Hair follicular keratinocyte (primary cell): ENCODE measurements at places on chromosomes 6 and 20. TPM values are rescaled to one million over a fixed set of nuclear protein-coding genes. Genes with fewer than 3 reads are reported as not detected.

FERMT1 gene
- 98.4 and 202 TPM in 2 replicates for total RNA-seq

ANKRD6 gene
- total RNA-seq, result 4.7 and 6.1 TPM in 2 replicates

DDAH2 gene
- 9.5 and 16.1 TPM in 2 replicates for total RNA-seq

SYCP2 gene
- 0.04 and 0.16 TPM in 2 replicates for total RNA-seq

ISM1 gene
- total RNA-seq, result 1.0 and 4.4 TPM in 2 replicates

PLAGL1 gene
- total RNA-seq, result 0.62 and 3.6 TPM in 2 replicates

SCAF8 gene
- 15.7 and 18.1 TPM in 2 replicates for total RNA-seq

WASF1 gene
- total RNA-seq, result 19.5 and 24.6 TPM in 2 replicates

PI16 gene
- not detected in 2 replicates for total RNA-seq

FLRT3 gene
- total RNA-seq, result 38.8 and 72.3 TPM in 2 replicates

KIF25 gene
- not detected in 2 replicates for total RNA-seq

ZNF391 gene
- total RNA-seq, result 1.2 and 2.5 TPM in 2 replicates

GABRR1 gene
- not detected in 2 replicates for total RNA-seq

RCAN2 gene
- 0.23 TPM in 1 of 2 replicates, not detected in the other for total RNA-seq

LY6G5B gene
- 1.9 and 2.3 TPM in 2 replicates for total RNA-seq

HTR1E gene
- total RNA-seq, result not detected in 2 replicates

MUCL3 gene
- not detected in 2 replicates for total RNA-seq

ZNF831 gene
- total RNA-seq, result not detected in 2 replicates

ADGRF1 gene
- 11.7 and 12.9 TPM in 2 replicates for total RNA-seq

C4A gene
- 1.7 and 3.4 TPM in 2 replicates for total RNA-seq

HMGN3 gene
- total RNA-seq, result 38.8 and 63.9 TPM in 2 replicates

GGTLC1 gene
- not detected in 2 replicates for total RNA-seq

CBLN4 gene
- not detected in 2 replicates for total RNA-seq

PACSIN1 gene
- not detected in 2 replicates for total RNA-seq

BFSP1 gene
- total RNA-seq, result 2.2 and 4.3 TPM in 2 replicates

SPATS1 gene
- total RNA-seq, result not detected in 2 replicates

ANGPT4 gene
- total RNA-seq, result not detected in 2 replicates

ARMH2 gene
- total RNA-seq, result not detected in 2 replicates

IMPG1 gene
- total RNA-seq, result not detected in 2 replicates

SGK2 gene
- not detected in 2 replicates for total RNA-seq

TTLL9 gene
- not detected in 2 replicates for total RNA-seq

PHACTR3 gene
- total RNA-seq, result 0.38 and 0.70 TPM in 2 replicates

STX11 gene
- 0.15 and 0.16 TPM in 2 replicates for total RNA-seq

PSMG4 gene
- 24.5 and 26.4 TPM in 2 replicates for total RNA-seq

TPBG gene
- 104 and 201 TPM in 2 replicates for total RNA-seq

SMIM26 gene
- total RNA-seq, result 114 and 133 TPM in 2 replicates

PNPLA1 gene
- 0.16 TPM in 1 of 2 replicates, not detected in the other for total RNA-seq

BTNL2 gene
- total RNA-seq, result not detected in 2 replicates

SLC17A3 gene
- not detected in 2 replicates for total RNA-seq

TNFRSF6B gene
- total RNA-seq, result 619 and 1,142 TPM in 2 replicates

DTNBP1 gene
- 3.6 and 3.7 TPM in 2 replicates for total RNA-seq

CASS4 gene
- not detected in 2 replicates for total RNA-seq

BAG2 gene
- 1.1 and 2.8 TPM in 2 replicates for total RNA-seq

GGT7 gene
- 5.2 and 7.0 TPM in 2 replicates for total RNA-seq

XKR7 gene
- total RNA-seq, result not detected in 2 replicates
